ENCODE measurements at places on chromosomes 12 and 14.

DNA sequence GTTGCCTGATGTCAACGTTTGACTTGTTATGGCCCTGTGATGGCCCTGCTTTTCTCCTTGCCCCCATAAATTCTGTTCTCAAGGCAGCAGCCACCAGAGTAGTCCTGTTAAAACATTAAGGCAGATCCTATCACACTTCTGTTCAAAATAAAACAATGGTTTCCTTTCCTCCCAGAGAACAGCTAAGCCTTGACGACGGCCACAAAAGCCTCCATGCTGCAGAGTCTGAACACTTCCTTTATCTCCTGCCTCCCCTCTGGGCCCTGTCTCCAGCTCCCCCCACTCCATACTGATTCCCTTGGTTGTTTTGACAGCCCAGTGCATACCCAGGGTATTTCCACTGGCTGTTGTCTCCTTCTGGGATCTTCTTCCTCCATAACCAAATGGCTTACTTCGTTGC is 618.1 kb downstream of the MED13L start:
- DNase-seq = no peak

GRCh38 chr12:59578254-59578653 is 17.6 kb upstream of the SLC16A7 start:
- DNase-seq = no peak

DNA sequence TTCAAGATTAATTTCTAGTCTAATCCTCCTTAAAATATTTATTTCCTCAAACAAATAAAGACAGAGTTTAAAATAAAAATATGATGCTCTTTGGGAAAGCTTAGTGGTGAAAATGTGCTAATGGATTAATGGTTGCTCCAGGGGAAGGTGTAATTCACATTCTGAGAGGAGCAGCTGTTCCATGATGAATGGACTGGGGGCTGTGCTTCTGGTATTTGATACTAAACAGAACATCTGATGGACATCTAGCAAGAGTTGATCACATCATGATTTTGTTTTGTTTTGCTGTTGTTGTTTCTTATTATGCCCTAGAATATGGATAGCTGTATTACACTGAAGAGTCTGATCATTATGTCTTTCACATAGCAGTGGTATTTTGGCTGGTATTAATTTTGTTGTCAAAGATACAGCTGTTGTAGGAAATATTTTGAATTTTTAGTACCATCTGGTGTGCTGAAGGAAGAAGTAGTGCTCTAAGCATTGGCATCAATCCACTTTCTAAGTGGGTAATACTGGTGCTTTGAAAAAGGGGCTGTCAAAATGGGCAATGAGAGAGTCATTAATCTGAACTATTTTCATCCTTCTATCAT is 296.4 kb downstream of the ADAMTS20 start:
- DNase-seq = no peak

GRCh38 chr12:92558215-92558773 is 144.5 kb upstream of the PLEKHG7 start:
- DNase-seq = no peak

- DNase-seq = no peak
Measured at GRCh38 chr14:72699852-72700257, 194.0 kb downstream of the DPF3 start.

DNA sequence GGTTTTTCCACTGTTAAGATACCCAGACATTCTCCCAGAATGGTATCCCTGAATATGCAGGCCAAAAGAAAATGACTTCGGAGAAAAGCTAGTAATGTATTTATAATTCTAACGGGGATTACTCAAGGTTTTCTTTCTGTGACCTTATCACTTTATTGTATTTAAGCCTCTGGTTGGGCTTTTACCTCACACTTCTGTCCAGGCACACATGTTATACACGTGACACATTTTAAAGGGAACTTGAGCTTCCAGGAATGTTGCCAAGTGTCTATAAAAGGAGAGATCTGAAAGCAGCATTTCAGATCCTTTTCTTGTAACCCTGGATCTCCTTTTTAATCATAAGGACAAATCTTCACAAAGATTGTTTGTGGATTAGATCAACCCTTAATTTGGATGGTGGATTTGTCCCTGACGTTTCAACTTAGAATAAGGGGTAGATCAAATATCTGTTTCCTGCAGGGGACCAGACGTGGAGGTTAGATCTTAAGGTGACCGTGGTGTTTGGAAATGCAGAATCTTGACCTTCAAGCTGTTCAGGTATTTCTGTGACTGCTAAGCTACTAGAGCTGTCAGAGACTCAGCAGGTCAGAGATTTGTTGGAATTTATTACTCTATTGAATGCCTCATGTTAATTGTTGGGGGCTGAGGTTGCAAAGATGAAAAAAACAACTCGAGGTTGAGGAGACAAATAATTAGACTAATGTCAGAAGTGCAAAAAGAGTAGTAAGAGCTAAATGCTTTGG is 1.5 kb downstream of the CIPC start:
- DNase-seq = no peak

DNA sequence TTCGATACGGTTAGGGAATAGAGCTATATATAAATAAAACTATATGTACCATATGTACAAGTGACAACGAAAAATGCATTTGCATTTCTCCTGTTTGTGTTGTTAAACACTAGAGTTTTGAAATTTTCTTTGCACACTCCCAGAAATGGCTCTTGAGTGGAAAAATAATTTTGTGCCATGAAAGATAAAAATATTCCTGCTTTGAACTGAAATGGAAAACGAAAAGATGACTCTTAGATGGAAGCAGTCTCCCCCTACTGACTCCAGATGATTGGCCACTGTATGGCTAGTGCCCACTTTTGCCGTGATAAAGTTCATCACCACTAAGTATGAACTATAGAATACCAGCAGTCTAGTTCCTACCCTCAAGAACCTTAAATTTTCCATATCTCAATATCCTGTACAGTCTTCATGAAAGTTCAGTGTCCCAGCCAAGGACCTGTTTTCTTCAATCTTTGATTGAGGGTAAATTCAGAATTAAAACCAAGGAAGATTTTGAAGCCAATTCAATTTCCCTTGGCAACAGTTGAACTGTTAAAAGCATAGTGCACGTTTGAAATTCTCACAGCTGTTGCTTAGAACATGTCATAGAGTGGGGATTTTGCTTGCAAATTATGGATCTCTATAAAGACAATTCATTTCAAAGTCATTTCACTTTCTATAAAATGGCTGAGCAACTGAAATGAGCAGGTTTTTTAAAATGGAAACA is 1.6 kb upstream of the PPP2R5E start:
- no peak for DNase-seq

GRCh38 chr14:55071870-55072640 is 20.6 kb downstream of the MAPK1IP1L start:
- DNase-seq = no peak

Measured in stimulated activated CD8-positive, alpha-beta memory T cell treated with anti-CD3 and anti-CD28 coated beads, Interleukin-7, amount 100 ng/mL, for 48 hours (primary cell).